ENCODE measurements at places on chromosomes 1 and 21.

- no peak for DNase-seq
- no peak overlapping the region for H3K4me3 ChIP-seq
- H3K27ac ChIP-seq: no peak overlapping the region
- no peaks in the 10 kb centered on the region for H3K36me3 ChIP-seq
- H3K4me1 ChIP-seq: no peaks in the 10 kb centered on the region
- 0 out of 2 replicates have a peak, but pooled peaks cover 1% of the 10 kb centered on the region for H3K27me3 ChIP-seq
These were observed 83.0 kb downstream of the ST6GALNAC5 start for GRCh38 chr1:76950306-76950705.

GRCh38 chr1:219710529-219711194 lies 97.8 kb upstream of the ZC3H11B start:
- H3K4me1 ChIP-seq: no peaks in the 10 kb centered on the region
- H3K27ac ChIP-seq: no peak overlapping the region
- H3K27me3 ChIP-seq: no peaks in the 10 kb centered on the region
- no peak for DNase-seq

DNA sequence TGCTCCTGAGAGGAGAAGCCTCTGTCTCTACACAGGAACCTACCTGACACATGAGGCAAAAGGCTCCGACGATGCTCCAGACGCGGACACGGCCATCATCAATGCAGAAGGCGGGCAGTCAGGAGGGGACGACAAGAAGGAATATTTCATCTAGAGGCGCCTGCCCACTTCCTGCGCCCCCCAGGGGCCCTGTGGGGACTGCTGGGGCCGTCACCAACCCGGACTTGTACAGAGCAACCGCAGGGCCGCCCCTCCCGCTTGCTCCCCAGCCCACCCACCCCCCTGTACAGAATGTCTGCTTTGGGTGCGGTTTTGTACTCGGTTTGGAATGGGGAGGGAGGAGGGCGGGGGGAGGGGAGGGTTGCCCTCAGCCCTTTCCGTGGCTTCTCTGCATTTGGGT lies 3.9 kb upstream of the ACKR1 start:
- 0 out of 2 replicates have a peak, but pooled peaks cover 6% of the 10 kb centered on the region for H3K4me1 ChIP-seq
- H3K27ac ChIP-seq: no peak overlapping the region

DNA sequence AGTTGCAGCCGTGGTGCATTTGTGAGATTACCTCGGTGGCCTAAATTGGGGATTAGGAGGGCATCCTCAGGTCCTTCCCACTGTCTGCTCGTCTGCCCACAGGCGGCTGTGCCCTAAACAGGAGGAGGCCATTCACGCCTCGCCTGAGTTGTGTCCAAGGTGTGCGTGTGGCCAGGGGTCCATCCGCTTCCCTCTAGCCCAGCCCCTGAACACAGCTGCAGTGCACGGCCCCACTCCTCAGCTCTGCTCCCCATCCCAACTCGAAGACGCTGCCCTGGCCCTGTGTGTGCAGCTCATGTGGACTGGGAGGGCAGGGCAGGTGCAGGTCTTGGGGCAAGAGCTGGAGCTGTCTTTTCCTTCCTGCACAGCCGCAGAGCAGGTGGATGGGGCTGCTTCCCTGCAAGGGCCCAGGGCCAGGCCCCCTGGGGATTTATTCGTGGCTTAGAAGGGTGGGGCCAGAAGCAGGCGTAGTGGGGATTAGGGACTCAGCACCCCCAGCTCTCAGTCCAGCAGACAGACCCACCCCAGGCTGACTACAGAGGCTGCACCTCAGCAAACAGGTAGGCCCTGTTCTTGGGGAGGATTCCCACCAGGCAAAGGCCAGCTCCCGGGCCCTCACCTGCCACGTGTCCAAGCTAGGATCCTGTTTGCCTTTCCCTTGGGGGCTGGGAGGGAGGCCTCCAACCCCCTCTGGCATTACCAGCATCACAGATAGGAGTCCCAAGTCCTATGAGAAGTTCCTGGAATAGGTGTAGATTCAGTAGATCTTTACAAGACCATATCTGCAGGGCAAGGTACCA lies 4.3 kb downstream of the GUK1 start:
- H3K27ac ChIP-seq: no peak overlapping the region
- H3K4me1 ChIP-seq: peaks cover 12% of the 10 kb centered on the region
- no peak overlapping the region for H3K4me3 ChIP-seq

DNA sequence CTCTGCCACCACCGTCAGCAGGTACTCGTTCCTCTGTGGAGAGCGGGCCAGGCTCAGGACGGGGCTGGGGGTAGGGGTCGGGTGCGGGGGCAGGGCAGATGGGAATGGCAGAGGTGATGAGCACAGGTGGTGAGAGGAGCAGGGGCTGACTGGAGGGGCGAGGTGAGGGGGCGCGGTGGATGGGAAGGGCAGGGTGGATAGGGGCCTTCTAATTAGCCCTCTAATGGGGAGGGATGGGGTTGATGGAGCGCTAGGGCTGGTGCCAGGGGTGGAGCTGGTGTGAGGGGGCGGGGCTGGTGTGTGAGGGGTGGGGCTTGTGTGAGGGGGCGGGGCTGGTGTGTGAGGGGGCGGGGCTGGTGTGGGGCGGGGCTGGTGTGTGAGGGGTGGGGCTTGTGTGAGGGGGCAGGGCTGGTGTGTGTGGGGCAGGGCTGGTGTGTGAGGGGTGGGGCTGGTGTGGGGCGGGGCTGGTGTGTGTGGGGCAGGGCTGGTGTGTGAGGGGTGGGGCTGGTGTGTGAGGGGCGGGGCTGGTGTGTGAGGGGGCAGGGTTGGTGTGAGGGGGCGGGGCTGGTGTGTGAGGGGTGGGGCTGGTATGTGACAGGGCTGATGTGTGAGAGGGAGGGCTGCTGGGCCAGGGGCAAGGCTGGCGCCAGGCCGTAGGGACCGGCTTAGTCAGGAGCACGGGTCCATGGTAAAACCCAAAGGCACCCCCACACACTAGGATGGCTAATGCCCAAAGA lies 5.9 kb downstream of the KRTAP10-1 start:
- no peaks in the 10 kb centered on the region for H3K4me1 ChIP-seq
- no peak overlapping the region for H3K4me3 ChIP-seq
- H3K27me3 ChIP-seq: no peaks in the 10 kb centered on the region
- H3K27ac ChIP-seq: no peak overlapping the region
